Stimulated activated CD4-positive, alpha-beta T cell treated with anti-CD3 and anti-CD28 coated beads, Interleukin-2, amount 100 ng/mL, for 24 hours (primary cell): ENCODE measurements at places on chromosomes 4 and X.

- DNase-seq: no peak
These were observed 2.1 kb downstream of the KLHL34 start for GRCh38 chrX:21655901-21656586.

DNA sequence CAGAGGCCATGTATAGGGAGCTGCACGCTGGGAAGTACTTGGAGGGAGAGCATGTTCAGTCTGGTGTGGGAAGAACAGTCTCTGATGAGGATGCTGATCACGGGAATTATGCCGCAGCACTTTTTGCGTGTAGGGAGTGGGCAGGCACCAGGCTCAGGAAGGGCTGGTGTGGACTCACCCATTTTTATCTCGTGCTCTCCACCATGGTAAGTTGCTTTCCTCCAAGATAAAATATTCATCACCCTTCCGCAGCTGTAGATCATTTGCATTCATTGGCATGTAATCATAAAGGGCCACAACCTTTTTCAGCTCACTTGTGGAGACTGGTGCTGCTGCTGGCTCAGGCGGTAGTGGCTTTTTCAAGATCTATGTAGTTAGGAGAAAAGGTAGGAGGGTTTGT lies 11.8 kb upstream of the TIMM8A start:
- DNase-seq: no peak

- no peak for DNase-seq
These were observed 47.3 kb upstream of the NSG1 start for GRCh38 chr4:4339504-4340085.

GRCh38 chrX:133722756-133723155 lies 262.6 kb downstream of the GPC3 start:
- DNase-seq: no peak

DNA sequence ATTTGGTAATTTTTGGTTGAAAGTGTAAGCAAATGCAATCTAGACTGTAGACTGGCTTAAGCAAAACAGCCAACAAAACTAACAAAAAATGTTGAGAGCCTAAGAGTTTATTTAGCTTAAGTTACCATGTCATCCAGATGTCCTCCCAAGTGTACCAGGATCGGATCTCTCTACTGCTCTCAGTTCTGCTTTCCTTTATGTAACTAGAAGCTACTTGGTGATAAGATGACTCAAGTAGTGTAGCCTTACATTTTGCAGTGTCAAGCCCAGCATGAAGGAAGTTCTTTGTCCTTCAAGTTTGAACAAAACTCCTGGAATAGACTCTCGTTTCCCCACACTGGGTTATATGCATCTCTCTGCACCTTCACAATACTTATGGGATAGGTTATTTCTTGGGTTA lies 1500.0 kb downstream of the STIM2 start:
- DNase-seq: no peak

- DNase-seq: no peak
These were observed 41.5 kb downstream of the QRFPR start for GRCh38 chr4:121339307-121339706.

GRCh38 chrX:120372667-120373370 lies 10.9 kb downstream of the ATP1B4 start:
- no peak for DNase-seq

DNA sequence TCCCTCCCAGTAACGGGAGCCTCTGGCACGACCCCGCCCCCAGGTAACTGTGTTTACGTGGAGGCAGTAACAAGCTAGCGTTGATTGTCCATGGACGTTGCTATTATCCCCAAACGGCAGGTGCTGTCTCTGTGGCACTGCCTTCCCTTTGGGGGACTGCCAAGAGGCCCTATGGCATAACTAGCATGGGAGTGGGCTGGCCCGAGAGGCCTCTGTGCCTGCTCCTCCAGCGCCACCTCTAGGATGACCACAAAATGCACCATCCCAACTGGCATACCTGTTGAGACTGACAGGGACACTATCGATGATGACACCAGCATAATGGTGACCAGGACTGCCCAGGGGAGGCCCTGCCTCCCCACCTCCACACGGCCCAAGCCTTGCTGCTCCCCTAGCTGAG lies 1.5 kb downstream of the SRPK3 start:
- DNase-seq: no peak
